ENCODE measurements at places on chromosomes 7 and 10.

DNA sequence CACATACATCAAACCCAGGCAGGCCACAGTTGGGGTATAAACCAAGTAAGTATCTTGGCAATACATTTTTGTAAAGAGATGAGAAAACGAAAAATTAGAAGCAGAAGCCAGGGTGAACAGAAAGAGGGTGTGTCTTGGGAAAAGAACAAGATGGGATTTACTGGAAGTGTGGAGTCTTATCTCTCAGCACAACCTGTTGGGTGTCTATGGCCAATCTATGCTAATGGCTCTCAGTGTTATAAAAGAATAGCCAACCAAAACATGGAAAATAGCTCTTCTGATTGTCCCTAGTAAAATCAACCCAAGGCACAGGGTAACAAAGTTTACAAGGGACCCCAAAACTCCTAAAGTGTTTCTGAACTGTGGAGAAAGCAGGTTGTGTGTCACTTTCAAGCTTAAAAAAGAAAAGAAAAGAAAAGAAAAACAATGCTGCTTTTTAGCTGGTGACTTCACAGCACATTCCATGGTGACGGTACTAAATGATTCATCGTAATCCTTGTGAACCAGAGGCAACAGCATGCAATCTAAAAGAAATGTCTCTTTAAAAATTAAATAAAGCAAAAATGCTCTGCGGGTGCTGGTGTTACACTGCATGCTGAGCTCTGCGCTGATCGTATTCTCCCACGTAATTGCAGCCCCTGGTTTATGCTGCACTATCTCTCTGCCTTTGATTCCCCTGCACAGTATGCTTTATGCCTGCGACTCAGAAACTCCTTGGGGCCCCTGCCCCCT, 100.8 kb downstream of the C10orf90 start:
- peak; percentile 19 for DNase-seq

GRCh38 chr10:51394039-51394438, 305.4 kb downstream of the CSTF2T start:
- DNase-seq: no peak

- DNase-seq: no peak
Measured at GRCh38 chr7:66145400-66146104, 30.9 kb downstream of the CRCP start.

GRCh38 chr10:13120786-13121499, 21.0 kb downstream of the OPTN start:
- DNase-seq: no peak

DNA sequence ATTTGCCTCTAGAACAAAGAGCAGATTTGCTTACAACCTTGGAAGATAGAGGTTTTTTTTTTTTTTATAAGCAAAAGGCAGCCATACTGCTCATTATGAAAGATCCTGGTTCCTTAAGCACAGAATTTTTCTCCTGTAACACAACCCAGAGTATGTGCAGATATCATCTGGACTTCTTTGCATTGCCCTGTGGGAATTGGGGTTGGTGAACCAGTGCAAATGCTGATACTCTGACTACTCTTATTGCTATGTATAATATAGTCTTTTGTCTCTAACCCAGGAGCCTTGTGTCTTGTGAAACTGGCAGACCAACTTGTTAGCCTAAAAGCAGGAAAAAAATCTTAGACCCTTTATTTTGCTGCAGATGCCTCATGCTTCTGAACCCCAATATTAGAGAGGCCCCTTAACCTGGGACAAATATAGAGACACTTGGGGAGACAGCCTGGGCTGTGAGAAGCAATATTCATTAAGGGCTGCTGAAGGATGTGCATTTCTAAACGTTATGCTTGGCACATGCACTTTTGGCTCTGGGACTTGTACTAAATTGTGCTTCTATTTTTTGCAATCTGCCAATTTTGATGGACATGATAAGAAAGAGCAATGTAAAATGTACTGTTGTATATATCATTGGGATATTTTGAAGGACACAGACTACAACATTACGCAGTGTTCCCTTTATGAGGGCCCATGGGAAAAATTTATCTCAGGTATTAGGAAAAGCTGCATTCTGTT, 78.9 kb downstream of the ANLN start:
- DNase-seq: no peak

DNA sequence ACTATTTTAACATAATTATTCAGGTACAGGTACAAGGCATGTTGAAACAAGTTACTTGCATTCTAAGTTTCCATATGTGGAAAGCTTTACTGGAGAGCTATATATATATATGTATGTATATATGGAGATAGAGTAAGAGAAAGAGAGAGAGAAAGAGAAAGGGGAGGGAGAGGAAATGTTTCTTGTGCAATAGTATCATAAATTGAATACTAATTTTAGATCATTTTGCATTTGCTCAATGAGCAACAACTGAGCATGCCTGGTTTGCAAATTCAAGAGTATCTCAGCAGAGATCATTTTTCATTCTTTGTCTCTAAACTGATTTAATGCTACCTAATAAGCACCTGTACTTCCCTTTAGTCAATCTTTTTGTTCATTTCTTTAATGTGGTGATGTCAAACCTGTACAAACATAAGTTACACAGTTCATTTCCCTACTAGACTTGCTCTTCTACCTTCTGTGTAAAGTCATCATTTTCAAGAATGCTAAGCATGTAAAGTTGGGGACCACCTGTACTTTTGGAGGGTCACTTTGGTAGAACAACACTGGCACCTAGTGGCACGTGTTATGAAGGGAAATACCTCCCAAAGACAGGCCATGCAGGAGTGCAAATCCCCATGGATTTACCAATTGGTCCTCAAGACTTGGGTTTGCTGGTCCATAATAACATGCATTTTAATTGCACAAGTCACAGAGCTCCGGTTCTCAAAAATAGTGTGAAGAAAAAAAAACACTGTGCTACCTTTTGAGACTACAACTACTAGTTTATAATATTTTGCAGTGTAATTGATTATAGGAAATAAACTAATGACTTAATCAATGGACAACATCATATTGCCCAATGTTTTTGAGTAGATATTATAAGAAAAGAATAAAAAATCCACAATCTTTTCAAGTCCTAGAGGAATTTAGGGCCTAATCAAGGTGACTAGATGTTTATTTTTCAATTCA, 431.2 kb upstream of the IGFBP3 start:
- peak; percentile 68 for DNase-seq

DNA sequence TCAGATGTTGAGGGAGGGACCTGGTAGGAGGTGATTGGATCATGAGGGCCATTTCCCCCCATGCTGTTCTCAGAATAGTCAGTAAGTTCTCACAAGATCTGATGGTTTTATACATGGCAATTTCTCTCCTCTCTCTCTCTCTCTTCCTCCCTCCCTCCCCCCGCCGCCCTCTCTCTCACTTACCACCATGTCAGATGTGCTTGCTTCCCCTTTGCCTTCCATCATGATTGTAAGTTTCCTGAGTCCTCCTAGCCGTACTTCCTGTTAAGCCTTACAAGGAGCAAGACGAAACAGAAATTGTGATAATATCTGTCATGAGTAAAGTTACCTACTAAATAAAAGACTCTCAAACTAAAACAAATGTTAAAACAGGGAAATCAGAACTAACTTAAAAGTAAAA, 19.9 kb upstream of the GPR141 start:
- no peak for DNase-seq

- DNase-seq: no peak
Measured at GRCh38 chr10:106560925-106561640, 603.4 kb downstream of the SORCS1 start.

GRCh38 chr7:130421684-130422083, 19.1 kb downstream of the CEP41 start:
- DNase-seq: no peak

- no peak for DNase-seq
Measured at GRCh38 chr10:114967071-114967470, 29.1 kb downstream of the TRUB1 start.

DNA sequence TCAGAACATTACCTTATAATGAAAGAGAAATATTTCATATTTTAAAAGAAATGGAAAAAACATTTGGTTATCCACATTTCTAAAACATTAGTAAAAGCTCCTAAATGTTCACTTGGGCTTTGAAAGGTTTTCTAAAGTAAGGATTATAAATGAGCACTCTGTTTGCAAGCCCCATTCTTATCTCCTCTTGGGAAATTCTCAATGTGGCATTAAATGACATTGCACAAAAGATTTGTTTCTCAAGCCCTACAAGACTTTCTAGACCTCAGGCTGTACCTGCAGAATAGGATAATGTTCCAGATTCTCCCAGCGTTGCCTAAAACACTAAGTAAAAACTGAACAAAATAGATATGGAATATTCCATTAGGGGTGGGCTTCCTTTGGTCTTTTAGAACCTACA, 658.0 kb upstream of the FOXK1 start:
- no peak for DNase-seq

DNA sequence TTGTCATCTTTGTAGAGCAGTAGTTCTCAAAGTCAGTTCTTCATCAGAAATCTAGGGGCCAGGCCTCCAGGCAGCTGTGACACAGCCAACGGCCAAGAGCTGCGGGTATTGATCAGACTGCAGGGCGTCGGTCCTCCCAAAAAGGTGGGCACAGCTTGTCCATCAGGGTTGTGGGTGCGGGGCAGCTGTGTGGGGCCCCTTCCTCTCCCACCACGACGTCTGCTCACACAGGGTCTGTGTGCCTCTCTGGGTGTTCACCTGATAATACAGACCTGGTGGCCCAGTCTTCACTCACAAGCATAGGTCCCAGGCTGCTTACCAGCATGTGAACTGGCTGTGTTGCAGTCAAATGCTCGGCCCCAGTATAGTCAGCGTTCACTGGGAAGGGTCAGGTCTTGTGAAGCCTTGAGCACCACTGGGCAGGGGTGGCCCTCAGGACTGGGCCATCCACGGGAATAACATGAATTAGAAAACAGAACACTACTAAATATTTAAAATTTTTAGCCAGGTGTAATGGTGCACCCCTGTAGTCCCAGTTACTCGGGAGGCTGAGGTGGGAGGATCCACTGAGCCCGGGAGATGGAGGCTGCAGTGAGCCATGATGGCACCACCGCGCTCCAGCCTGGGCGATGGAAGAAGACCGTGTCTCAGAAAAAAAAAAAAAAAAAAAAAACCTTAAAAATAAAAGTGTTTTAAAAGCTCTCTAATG, 102.8 kb upstream of the DIP2C start:
- no peak for DNase-seq

- no peak for DNase-seq
Measured at GRCh38 chr10:120184547-120185337, 272.3 kb upstream of the PLPP4 start.

- DNase-seq: no peak
Measured at GRCh38 chr7:47346377-47346914, 235.5 kb downstream of the TNS3 start.

GRCh38 chr10:110241407-110241806, 34.0 kb downstream of the MXI1 start:
- DNase-seq: no peak

DNA sequence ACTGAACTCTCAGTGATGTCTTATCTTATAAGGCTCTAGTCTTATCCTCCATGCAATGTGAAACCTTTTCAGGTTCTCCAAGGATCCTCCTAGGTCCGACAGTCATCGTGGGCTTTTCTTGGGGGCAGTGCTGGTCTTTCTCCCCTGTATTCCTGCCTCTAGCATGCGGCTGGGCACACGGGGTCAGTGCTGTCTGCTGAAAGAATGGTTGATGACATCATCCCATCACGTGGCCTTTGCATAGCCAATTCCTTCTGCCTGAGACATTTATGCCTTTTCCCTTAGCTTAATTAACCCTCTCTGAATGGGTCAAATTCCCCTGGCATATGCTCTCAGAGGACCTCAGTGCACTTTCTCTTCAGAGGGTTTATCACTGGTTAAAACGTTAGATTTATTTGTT, 27.0 kb upstream of the KCNK18 start:
- DNase-seq: no peak

DNA sequence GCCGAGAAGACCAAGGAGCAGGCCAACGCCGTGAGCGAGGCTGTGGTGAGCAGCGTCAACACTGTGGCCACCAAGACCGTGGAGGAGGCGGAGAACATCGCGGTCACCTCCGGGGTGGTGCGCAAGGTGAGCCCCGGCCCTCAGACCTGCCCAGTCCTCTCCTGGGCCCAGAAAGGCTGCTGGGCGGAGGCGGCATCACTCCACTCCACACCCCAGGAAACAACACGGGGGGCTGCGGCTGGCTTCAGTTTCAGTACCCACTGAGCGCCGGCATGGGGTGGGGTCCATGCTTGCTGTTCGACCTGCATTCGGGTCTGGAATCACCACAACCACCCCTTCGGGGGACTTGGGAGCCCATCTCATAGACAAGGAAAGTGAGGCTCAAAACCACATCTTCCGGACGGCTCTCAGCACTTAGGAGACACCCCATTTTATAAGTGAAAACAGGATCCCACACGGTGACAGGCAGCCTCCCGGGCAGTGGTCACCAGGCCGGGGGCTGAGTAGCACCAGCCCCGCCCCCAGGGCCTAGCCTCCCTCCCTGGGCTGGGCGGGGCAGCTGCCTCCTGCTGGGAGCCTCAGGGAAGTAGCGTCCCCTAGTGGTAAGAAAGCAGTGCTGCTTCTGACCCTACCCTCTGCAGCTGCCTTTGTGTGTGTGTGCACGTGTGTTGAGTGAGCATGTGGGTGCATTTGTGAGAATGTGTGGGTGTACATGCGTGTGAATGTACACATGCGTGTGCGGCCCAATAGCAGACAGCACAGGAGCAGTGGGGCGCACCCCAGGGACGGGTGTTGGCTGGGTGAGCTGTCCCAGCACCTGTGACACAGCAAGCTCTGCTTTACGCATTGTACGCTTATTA, 1.8 kb downstream of the SNCG start:
- peak; percentile 84 for DNase-seq
